ENCODE measurements at places on chromosomes 5 and 9. TPM values are rescaled to one million over a fixed set of nuclear protein-coding genes. Genes with fewer than 3 reads are reported as not detected.

- no peak for DNase-seq
Observed at GRCh38 chr9:12185856-12186255, 507.3 kb upstream of the TYRP1 start.

GRCh38 chr5:157913575-157913974 is 54.6 kb upstream of the CLINT1 start:
- DNase-seq, result no peak

Gene LRRTM2
- 0.07 TPM for total RNA-seq

DNA sequence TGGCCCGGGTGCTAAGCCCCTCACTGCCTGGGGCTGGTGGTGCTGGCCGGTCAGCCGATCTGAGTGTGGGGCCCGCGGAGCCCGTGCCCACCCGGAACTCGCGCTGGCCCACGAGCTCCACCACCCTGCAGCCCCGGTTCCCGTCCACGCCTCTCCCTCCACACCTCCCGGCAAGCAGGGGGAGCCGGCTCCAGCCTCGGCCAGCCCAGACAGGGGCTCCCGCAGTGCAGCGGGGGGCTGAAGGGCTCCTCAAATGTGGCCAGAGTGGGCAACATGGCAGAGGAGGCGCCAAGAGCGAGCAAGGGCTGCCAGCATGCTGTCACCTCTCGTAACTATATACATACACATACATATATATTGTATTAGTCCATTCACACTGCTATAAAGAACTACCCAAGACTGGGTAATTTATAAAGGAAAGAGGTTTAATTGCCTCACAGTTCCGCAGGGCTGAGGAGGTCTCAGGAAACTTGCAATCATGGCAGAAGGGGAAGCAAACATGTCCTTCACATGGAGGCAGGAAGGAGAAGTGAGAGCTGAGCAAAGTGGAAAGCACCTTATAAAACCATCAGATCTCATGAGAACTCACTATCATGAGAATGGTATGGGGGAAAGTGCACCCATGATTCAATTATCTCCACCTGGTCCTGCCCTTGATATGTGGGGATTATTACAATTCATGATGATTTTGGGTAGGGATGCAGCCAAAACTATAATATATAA is 56.8 kb downstream of the LIX1 start:
- no peak for DNase-seq

GRCh38 chr9:109872901-109873300 is 92.9 kb downstream of the PALM2AKAP2 start:
- DNase-seq, result no peak

DNA sequence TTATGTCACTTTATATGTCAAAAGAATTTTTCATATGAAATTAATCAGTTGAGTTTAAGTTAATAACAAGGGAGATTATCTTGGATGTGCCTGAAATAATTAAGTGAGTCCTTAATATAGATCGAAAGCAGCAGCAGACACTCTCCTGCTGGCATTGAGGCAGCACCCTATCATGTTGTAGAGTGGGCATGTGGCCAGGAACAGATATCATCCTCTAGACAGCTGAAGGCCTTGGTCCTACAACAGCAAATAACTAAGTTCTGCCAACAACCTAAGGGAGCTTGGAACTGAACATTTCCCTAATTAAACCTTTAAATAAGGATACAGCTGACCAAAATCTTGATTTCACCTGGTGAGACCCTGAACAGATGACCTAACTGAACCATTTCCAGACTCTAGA is 25.8 kb upstream of the UGT3A1 start:
- DNase-seq, result no peak

DNA sequence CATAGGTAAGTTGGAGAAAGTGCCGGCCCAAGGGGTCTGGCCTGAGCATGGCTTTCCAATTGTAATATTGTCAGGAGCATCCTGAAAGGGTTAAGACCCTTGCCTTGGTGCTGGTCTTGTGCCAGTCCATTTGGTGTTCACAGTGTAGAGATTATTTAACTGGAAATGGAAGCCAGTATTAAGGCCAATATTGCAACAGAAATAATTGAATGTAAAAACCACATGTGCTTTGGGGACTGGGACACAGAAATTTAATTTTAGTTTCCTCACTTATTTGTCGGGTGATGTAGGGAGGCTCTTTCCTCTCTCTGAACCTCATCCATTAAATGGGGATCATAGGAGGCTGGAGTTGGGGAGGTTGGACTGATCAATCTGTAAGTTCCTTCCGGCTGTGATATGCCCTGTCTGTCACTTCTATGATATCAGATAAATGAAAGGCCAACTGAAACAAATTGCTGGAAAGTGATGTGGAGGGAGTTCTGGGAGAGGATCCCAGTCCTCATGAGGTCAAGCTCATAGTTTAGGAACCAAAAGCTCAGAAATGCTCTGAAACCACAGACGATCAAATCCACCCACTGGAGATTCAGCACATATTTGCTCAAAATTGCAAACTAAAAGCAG is 54.8 kb upstream of the COL15A1 start:
- DNase-seq, result no peak

DNA sequence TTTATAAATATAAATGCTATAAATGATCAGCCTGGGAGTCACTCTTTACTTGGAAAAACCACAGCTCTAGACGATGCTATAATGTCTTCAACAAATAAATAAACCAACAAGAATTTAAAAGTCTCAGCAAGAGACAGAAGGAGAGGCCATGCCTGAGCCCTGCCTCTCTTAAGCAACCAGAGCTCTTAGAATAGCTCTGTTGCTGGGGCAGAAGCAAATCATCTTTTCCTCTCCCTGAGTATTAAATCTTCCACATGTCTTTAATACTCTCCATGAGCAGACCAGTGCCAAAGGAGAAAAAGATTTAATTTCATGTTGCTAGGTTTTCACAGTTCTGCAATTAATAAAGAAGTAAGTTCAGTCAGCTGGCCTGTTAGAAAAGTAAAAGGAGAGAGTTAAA is 408.0 kb upstream of the SLC30A5 start:
- DNase-seq, result no peak

DNA sequence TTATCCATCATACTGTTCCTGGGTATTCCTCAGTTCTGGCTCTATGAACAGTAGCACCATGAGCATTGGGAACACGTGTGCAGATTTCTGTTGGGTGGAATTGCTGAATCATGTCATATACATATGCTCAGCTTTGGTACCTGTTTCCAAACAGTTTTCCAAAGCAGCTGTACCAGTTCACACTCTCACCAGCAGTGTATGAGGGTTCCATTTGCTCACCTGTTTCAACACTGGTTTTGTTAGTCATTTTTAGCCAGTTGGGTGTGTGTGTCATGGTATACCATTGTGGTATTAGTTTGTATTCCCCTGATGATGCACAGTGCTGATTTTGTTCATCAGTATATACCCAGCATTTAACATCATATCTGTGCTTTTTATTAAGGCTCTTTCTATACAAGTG is 56.7 kb upstream of the ECM2 start:
- no peak for DNase-seq

Gene GLRA1
- total RNA-seq, result not detected

Gene CCDC152
- total RNA-seq, result 6.6 TPM

DNA sequence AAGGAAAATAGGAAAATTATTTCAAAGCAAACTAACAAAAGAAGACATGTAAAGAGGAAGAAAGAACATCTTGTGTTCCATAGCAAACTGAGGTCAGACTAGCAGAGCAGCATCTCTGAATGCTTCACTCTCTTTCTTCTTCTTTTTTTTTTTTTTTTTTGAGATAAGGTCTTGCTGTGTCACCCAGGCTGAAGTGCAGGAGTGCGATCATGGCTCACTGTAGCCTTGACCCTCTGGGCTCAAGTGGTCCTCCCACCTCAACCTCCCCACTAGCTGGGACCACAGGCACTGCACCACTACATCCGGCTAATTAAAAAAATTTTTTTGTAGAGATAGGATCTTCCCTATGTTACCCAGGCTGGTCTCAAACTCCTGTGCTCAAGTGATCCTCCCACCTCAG is 36.6 kb downstream of the MELK start:
- DNase-seq, result no peak

DNA sequence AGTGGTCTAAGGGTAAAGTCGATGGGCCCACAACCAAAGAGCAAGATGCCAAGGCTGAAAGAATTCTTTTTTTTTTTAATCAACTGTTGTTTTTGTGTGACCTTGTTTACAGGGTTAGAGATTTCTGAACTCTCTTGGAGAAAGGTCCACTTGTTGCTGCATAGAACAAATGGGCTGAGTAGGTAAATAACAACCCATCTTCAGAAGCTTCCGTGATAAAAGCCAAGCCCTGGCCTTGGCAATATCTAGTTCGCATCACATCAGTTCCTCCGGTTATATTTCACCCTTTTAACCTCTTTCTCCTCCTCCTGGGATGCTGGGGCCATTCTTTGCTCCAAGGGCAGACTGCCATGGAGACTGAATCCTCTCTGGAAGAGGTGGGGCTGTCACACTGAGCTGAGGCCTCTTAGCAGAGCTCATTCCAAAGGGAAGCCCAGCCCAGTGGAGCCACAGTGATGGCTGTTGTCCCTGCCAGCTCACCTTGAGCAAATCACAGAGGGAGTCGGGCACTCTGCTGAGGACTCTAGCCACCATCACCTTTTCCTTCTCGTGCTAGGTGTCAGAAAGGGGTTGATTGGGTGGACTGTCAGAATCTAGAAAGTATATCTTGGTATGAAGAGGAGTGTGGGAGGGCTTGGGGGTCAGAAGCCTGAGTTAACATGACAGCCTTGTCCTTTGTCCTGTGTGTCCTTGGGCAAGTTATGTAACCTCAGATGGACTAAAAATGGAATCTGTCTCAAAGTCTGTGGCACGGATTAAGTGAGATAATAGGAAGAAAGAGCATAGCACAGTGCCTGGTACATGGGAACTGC is 17.9 kb downstream of the ANKRD55 start:
- DNase-seq, result no peak

Gene PHYHD1
- total RNA-seq, result 0.45 TPM

Gene PCDHB15
- total RNA-seq, result not detected

DNA sequence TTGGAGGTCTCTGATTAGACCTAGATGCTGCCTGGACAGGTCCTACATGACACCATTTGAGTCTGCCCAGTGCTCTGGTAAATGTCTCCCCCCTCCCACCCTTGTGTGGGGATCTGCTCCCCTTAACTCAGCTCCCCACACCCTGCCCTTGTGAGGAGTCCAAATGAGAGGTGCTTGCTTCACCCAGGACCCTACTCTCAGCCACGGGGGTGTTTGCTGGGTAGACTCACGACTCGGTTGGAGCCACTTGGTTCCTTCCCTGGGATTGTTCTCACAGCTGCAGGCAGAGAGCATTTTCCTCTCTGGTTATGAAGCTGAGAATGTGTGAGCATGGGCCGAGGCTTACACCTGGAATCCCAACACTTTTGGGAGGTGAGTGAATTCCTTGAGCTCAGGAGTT is 204.7 kb downstream of the CDK5RAP2 start:
- DNase-seq, result no peak

Gene MORN5
- not detected for total RNA-seq

DNA sequence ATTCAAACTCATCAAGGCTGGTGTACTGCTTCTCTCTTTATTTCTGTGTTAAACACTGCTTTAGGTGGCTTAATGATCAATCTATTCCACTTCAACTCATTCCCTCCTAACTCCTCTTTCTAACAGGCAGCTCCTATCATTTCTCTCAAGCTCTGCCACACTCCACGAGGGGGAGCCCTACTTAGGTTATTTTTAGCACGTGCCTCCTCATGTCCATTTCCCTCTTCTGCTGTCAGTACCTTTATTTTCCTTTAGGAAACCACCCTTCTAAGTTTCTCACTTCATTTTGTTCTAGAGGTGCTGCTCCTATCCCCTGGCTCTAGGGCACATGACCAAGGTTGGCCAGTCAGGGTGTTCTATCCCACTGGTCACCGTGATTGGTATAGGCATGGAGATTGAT is 6.7 kb upstream of the BRINP1 start:
- DNase-seq, result no peak

Gene GRXCR2
- total RNA-seq, result not detected

- no peak for DNase-seq
Observed at GRCh38 chr5:69048230-69048629, 45.6 kb upstream of the SLC30A5 start.

DNA sequence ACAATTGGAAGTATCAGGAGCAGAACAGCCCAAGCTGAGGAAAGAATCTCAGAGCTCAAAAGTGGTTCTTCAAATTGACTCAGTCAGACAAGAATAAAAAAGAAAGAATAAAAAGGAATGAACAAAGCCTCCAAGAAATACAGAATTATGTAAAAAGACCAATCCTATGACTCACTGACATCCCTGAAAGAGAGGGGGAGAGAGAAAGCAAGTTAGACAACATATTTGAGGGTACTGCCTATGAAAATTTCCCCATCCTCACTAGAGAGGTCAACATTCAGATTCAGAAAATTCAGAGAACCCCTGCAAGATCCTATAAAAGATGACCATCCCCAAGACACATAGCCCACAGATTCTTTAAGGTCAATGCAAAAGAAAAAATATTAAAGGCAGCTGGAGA is 173.2 kb downstream of the ALDH1A1 start:
- DNase-seq, result no peak

- no peak for DNase-seq
Observed at GRCh38 chr5:134171972-134172371, 4.8 kb downstream of the SKP1 start.

GRCh38 chr5:64790210-64790609 is 21.5 kb downstream of the CWC27 start:
- no peak for DNase-seq

DNA sequence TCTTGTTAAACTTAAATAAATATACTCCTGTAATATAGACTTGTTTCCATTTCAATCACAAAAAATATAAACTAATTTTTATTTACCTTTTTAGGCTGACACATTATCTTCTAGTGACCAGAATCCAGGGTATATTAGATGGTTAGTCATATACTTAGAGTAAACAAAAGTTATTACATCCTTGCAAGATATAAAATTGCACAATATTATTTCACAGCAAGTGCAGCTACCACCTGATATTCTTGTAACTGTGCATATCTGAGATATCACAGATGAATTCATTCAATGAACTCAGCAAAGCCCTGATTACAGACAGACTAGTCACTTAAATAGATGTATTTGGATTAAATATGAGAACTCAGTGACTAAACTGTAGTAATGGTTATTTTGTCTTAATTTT is 25.6 kb upstream of the ARRDC3 start:
- DNase-seq, result no peak

Gene PCDHB1
- total RNA-seq, result not detected

- DNase-seq, result no peak
Observed at GRCh38 chr9:131312822-131313770, 23.6 kb downstream of the PLPP7 start.

DNA sequence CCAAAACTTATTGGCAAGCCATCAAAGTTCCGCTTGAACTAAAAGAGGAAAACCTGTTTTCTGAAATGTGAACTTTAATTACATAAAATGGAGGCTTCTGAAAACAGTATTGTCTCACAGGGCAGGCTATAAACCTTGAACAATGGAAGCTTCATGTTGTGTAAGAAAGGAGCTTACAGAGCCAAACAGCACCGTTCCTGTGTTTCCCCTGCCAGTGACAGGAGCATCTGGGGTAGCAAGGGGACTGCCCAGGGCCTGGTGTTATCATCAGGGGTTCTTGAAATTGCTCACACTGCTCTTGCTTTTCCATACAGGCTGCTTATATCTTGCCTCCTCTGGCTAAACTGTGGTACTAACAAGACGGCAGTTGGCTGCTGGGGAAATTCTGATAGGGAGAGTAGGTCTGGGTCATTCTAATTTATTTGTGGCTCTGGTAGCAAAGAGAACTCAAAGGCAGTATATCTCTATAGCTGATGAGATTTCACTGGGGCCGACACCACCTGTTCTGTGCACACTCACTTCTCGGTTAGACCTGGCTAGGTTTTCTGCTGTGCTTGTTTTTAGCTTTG is 40.4 kb downstream of the BASP1 start:
- no peak for DNase-seq

All from activated CD4-positive, alpha-beta T cell treated with anti-CD3 and anti-CD28 coated beads, Interleukin-2, amount 10 ng/mL, durations not matched to agents 24 days and 14 days (primary cell).